ENCODE measurements at places on chromosomes 1 and 21.
A peak's percentile ranks its signal among the peaks of the same experiment; 100 is the strongest.

DNA sequence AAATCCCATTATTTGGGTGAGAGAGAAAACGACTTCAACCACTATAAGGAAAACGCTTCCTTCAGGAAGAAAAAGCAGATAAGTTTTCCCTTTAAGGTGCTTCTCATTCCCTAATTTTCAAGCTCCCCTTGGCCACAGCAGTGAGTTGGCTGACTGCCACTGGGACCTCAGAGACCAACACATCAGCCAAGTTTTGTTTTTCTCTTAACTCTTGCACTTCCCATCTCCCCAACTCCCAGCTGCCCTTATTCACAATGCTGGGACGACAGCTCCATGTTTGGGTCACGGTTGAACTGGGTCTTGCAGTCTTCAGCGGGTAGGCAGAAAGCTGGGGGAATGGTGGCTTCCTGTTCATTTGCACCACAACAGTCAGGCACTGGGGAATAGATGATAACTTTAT lies 18.9 kb downstream of the SGIP1 start:
- no peak for DNase-seq

GRCh38 chr1:150512846-150513245 lies 2.7 kb upstream of the FALEC start:
- no peak for DNase-seq

DNA sequence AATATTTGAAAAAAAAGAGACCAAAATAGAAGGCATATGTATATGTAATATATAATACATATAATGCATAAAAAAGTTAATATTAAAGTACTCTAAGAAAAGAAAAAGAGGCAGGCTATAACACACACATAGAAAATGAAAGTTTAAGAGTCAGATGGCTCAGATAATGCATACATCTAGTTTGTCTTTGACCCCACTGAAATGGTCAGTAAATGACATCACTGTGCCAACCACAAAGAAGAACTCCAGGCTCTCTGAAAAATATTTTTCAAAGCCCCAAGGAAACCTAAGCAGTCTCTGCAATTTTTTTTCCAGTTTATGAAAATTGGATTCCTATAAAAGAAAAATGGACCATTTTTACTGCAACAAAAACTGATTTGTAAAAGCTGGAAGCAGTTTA lies 55.4 kb upstream of the SCYL3 start:
- no peak for DNase-seq

DNA sequence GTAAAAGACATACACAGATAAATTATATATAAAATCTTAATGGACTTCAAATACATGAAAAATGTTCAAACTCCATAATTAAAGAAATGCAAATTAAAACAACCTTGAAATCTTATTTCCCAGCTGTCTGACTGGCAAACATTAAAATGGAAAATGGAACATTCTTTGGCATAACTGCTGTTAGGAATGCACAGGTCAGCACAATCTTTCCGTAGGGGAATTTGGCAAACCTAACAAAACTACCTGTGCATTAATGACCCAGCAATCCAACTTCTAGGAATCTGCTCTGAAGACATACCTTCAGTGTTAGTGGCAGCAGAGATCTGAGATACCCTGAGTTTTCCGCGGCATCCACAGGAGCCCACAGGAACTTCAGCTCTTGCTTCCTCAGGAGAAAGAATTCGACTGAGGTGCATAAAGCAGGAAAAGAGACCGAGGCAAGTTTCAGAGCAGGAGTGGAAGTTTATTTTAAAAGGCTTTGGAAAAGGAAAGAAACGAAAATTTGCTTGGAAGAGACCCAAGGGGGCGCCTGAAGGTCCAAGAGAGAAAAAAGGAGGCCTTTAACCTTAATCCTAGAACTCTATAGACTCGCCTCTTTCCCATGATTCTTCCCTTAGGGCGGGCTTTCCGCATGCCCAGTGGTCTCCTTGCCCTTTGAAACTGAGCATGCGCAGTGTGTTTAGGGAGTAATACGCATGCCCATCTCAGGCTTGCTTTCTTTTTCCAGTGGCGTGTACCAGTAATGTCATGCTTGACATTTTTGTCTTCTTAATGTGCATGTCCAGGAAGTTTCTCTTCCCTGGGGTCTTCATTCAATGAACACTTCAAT lies 24.8 kb downstream of the LYPD8 start:
- no peak for DNase-seq

DNA sequence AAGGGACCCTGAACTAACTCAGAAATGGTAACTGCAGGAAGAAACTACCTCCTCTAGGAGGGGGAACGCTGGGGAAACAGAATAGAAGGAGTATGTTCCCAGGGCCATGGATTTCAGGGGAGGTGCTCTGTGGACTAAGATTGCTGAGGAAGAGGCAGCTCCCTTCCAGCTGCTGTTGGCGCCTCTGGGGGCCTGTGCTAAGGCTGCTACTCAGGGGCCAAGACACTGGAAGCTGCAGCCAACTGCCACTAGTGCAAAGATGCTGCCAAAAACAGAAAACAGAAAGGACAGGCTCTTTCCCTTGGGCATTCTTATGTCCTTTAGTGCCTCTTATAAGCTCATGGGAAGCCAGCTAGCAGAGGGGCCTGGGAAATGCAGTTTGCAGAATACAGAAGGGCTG lies 58.0 kb upstream of the SGIP1 start:
- DNase-seq = no peak

GRCh38 chr1:31637915-31638673 lies 6.6 kb downstream of the PEF1 start:
- no peak for DNase-seq

DNA sequence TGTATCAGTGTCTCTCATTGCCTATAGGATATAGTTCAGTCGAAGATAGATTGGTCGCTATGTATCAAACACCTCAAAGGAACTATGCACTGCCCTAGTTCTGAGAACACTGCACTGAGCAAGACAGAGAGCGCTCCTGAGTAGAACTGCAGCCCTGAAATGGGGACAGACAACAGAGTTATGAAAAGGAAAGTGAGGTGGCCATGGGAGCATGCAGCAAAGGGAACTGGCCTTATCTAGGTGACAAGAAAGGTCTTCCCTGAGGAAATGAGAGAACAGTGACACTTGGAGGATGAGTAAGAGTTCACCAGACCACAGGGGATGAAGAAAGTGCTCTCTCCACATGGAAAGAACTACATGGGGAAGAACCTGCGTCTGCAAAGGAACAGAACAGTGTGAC lies 7.5 kb upstream of the G0S2 start:
- DNase-seq = no peak

- peak; percentile 58 for DNase-seq
These were observed 691 bp upstream of the MPZL1 start for GRCh38 chr1:167720965-167721616.

- peak; percentile 62 for DNase-seq
These were observed 12.0 kb upstream of the KCNE2 start for GRCh38 chr21:34351786-34352241.
